A549 treated with CORT108297 at 1 μM for 4 hours (cell line): ENCODE measurements at places on chromosomes 11 and 22. TPM values are rescaled to one million over a fixed set of nuclear protein-coding genes. Genes with fewer than 3 reads are reported as not detected.

ANO1 gene
- total RNA-seq = 1.2 to 2.0 TPM (median 1.4 TPM) in 5 replicates

RNASEH2C gene
- total RNA-seq = 29.7 to 54.1 TPM (median 51.4 TPM) in 5 replicates

IFITM10 gene
- 0.54 to 1.3 TPM (median 1.2 TPM) in 5 replicates for total RNA-seq

GLYATL1B gene
- not detected in 5 replicates for total RNA-seq
